ENCODE measurements at places on chromosomes 1 and 21.

DNA sequence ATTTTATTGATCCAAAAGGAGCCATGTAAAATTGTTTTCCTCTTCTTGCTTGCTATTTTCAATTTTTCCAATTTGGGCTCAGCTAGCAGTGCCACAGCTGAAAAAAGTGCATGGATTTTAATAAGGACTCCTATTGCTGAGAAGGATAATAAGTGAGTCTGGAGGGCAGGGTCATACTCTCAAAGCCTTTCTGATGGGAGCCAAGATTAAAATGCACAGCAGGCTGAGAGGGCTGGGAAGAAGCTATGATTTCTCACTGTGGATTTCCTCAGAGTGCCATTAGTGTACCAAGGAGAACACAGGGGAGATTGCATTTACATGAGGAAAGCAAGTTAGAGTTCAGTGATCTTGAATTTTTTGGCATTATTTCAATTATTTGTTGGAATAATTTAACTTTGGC lies 261.3 kb downstream of the ST6GALNAC3 start:
- no peak for DNase-seq

- no peak for DNase-seq
Measured at GRCh38 chr1:226549094-226549936, 751 bp downstream of the STUM start.

DNA sequence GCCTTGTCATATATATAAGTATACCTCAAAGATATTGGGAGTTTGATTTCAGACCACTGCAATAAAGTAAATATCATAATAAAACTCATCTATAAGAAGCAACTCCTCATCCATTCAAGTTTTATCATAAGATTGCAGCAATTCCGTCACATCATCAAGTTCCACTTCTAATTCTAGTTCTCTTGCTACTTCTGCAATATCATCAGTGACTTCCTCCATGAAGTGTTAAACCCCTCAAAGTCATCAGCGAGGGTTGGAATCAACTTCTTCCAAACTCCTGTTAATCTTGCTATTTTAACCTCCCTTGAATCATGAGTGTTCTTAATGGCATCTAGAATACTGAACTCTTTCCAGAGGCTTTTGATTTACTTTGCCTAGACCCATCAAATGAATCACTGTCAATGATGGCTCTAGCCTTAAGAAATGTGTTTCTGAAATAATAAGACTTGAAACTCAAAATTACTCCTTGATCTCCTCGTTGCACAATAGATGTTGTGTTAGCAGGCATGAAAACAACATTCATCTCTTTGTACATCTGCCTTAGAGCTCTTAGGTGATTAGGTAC lies 88.3 kb downstream of the RPE65 start:
- DNase-seq = no peak

- peak; percentile 84 for DNase-seq
Measured at GRCh38 chr1:3453203-3453761, 1.2 kb upstream of the ARHGEF16 start.

GRCh38 chr1:24173638-24174575 lies 13.2 kb downstream of the IFNLR1 start:
- no peak for DNase-seq
